ENCODE measurements at places on chromosomes 16 and 17.

DNA sequence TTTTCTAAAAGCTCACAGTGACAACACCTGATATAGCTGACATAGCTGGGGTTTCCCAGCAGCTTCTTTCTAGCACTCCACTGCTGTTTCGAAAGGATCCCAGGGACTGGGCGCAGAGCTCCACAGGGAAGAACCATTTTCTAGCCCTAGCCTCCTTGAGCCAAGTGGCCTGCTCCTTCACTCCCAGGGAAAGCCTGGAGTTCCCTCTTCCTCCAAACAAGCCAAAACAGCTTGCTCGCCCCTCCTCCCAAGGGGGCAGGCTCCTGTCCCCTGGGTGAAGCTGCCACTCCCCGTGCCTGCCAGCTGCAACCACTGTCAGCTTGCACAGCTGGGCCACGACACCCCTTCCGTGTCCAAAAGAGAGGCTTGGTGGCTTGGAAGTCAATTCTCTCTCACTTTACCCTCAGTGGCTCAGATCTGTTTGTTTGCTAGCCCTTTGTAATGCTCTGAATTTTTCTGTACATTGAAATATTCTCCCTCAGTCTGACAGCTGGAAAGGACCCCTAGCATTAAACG is 59.8 kb downstream of the CYTH1 start:
- DNase-seq = no peak

DNA sequence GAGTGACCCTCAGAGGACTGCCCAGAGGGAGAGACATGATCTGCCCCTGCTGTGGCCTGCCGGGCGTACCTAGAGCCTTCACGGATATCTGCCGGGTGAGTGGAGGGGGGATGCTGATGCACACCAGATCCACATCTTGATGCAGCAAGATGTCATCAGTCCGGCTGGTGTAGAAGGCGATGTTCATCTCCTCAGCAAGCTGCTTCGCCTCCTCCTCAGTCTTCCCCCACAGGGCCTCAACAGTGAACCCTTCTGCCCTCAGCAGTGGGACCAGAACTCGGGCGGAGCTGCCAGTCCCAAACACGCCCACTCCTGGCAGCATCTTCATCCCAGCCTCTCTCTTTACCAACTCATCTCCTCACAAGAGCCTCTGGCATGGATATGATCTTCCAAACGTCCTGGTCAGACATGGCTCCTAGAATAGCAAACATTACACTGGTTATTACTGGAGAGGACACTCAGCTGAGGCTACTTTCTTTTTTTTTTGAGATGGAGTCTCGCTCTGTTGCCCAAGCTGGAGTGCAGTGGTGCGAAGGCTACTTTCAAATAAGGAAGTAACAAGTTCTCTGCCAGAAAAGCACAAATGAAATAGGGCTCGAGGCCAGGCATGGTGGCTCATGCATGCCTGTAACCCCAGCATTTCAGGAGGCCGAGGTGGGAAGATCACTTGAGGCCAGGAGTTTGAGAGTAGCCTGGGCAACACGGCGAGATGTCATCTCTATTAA is 18.9 kb downstream of the C16orf86 start:
- no peak for DNase-seq

- DNase-seq = no peak
Measured at GRCh38 chr16:10608687-10609401, 28.4 kb upstream of the EMP2 start.

DNA sequence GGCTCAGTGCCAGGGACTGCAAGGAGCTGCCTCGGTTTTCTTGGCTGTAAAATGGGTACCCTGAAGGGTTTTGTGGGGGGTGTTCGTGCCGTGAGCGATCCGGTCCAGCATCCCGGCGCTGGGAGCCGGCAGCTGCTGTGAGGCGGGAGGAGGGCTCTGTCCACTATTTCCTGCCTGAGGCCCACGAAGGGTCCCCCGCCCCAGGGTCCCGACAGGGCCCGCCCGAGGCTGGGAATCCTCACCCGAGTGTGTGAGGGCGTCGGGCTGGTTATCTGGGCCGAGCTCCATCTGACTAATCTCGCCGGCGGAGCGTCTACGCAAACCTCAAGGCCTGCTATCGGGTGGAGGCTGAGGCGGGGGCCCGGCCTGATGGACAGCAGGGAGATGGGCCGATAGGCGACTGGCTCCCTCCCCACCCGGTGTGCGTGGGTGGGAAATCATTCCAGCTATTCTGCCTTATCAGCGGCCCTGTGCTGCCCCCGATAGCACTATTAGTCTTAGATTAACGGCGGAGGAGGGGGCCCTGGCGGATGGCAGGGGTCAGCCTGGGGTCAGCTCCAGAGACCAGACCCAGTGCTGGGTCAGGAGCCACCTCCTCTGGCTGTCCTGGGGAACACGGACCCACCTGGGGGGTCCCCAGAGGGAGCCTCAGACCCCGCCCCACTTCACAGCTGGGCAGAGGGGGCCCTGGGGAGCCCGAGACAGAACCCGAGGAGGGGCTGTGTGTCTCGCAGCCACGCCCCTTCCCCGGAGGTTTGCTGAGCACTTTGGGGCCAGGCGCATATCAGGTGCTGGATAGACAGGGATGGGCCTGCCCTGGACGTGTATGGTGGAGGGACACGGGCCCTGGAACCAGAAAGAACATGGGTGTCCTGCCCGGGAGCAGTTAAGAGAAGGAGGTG is 44.7 kb downstream of the ZFPM1 start:
- no peak for DNase-seq

GRCh38 chr16:30372725-30373124 is 1.9 kb upstream of the MYL11 start:
- no peak for DNase-seq

DNA sequence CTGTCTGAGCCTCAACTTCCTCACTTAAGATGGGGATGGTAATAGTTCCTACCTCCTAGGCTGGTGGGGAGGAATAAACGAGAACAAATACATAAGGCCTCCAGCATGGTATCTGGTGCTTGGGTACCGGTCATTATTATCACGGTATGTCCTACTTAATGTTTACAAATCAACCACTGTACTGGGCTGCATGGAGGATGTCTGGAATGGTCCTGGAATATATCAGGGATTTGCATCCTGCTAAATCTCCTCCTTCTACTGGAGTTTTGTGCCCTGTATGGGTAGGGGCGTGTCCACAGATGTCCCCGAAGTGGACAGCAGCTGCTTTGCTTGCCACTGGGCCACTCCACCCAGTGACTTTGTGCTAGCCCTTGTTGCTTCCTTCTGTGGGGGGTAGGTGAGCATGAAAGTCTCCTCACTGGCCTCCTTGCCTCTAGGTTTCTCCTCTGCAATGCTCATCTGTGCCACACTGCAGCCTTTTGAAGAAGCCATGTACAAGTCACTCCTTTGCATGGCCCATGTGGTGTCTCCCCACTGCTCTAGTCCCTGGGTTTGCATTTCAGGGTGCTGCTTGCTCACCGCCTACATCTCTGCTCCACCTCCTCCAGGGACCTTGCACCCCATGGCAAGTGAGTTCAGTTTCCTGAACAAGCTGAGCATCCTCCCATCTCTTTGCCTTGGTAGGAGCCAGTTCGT is 2.2 kb upstream of the CMIP start:
- DNase-seq = no peak

GRCh38 chr17:4516735-4517134 is 18.1 kb downstream of the SPNS2 start:
- DNase-seq = no peak

GRCh38 chr17:46940692-46941404 is 17.9 kb downstream of the GOSR2 start:
- peak; percentile 70 for DNase-seq

- no peak for DNase-seq
Measured at GRCh38 chr16:21611198-21611555, 11.8 kb downstream of the METTL9 start.

GRCh38 chr17:64940055-64940454 is 20.8 kb upstream of the LRRC37A3 start:
- DNase-seq = no peak

- no peak for DNase-seq
Measured at GRCh38 chr16:28196387-28196987, 15.3 kb downstream of the XPO6 start.

- DNase-seq = no peak
Measured at GRCh38 chr16:10022098-10022497, 160.1 kb downstream of the GRIN2A start.

DNA sequence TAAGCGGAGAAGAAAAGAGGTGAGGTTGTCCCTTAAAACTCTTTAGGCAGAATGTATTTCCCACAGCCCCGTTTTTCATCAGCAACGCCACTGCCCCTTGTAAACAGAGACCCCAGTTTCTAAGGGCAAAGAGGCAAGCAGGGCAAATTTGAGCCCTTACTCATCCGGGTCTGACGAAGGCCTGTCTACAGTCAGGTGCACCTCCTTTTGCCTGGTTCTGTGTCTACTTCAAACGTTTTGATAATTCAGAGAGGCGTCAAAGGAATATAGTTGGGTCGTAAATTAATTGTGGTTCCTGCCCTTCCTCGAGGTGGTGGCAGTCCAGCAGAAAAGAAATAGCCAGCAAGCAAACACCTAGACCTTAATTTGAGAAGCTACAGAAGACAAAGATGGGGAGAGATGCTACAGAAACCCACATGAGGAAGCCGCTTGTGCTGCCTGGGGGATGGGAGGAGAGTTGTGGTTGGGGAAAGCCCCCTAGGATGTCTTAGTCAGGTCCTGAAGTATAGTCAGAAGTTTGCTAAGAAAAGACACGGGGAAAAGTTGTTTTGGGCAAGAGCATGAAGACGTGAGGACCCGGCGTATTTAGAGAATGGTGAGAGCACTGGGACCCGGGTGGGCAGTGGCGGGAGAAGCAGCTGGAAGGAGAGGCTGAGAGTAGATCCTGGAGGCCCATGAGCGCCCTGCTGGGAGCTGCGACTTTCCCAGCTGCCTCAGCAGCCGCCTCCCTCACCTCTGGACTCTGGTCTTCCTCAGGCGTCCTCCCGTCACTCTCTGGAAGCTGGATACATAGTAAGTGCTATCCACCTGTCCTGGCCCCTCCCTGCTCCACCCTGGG is 2.4 kb downstream of the FBRS start:
- DNase-seq = no peak

- no peak for DNase-seq
Measured at GRCh38 chr16:75635036-75635435, 12.0 kb upstream of the ADAT1 start.

DNA sequence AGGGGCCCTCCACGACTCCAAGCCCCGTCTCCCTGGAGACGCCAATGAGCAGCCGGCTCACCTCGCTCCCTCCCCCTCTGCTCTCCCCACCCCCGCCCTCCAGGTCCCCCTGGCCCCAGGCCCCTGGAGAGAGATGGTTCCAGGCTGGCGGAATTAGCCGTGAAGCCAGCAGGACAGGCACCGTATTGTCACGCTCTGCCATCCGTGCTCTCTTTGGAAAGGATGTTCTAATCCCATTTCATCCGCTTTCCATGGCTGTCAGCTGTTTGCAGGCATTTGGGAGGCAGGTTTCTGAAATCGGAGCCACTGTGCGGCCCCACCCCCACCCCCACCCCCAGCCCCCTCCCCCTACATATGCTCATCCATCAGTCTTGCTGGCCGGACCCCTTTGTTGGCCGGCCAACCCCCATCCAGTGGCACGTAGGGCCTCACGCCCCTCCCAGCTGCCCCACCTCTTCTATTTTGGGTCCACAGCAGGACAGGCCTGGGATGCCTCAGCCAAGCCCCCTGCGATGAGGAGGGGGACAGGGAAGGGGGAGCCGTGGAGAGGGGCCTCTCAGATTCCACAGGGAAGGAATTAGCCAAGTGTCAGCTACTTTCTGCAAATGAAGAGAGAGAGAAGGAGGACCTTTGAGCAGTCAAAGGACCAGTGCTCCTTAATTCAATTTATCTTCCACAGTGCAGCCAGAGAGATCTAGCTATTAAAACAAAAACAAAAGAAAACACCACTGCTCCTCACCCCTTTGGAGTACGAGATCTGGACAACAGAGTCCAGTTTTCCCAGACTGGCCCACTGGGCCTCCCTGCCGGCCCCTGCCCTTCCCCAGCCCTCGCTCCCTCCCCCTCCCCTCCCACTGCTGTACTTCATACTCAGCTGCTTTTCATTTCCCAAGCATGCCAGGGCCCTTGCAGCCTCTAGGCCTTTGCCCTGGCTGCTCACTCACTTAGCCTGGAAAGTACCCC is 30.7 kb downstream of the SDK2 start:
- no peak for DNase-seq

DNA sequence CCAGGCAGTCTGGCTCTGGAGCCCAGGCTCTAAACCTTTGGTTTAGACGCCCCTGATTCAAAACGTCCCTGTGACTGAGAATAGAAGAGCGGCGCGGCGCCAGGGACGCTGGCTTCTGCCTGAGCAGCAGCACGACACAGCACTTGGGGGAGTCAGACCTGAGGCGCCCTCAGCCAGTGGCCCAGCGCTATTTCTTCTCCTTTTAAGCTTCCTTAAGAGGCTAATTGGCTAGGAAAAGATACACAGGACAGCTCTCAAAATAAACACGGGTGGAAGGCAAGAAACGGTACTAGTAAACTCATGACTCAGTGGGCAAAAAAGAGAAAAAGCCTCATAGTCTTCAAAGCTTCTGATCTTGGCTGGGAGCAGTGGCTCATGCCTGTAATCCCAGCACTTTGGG is 34.9 kb downstream of the GTF3C1 start:
- no peak for DNase-seq

GRCh38 chr16:83952940-83953795 is at the start of gene OSGIN1:
OSGIN1 (plus strand) TSS chr16:83953240; CDS start chr16:83957672, 4,432 bp downstream.
- DNase-seq = peak; percentile 98

- no peak for DNase-seq
Measured at GRCh38 chr17:74778960-74779359, 2.8 kb upstream of the NAT9 start.

DNA sequence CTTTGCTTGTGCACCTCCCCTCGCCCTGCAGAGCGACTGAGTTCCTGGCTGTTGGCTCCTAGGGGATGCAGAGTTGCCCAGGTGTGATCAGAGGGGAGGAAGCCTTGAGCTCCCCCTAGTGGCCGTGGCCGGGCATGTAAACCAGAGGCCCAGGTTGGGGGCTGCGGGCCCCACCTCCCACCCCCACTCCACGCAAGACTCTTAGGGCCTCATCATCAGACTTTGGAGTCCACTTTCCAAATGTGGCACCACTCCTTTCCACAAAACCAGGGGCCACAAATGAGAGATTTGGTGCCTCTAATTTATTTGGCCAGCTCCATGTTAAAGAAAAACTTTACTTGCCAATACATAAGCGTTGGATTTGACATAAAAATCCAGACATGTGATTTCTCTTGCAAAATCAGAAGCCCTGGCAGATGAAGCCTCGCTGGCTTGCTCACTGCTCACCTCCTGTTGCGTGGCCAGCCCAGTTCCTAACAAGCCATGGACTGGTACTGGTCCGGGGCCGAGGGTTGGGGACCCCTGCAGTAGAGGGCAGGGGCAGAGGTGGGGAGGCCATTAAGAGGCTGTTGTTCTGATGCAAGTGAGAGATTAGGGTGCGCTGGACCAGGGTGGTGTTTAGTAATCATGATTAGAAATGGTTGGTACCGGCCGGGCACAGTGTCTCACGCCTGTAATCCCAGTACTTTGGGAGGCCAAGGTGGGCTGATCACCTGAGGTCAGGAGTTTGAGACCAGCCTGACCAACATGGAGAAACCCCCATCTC is 28.7 kb upstream of the GAS7 start:
- peak; percentile 31 for DNase-seq

- DNase-seq = no peak
Measured at GRCh38 chr16:8600144-8600775, 9.9 kb upstream of the TMEM114 start.

GRCh38 chr17:63390090-63390489 is 56.0 kb downstream of the CYB561 start:
- DNase-seq = no peak
